Body of pancreas (tissue), 4 donors: ENCODE measurements at places on chromosomes 5 and 9.

- peaks cover 30% of the 10 kb centered on the region for H3K4me1 ChIP-seq
- H3K36me3 ChIP-seq: no peaks in the 10 kb centered on the region
- DNase-seq: no peak
- no peaks in the 10 kb centered on the region for H3K27me3 ChIP-seq
- no peak overlapping the region for H3K27ac ChIP-seq
Observed at GRCh38 chr9:72128526-72128925, 20.7 kb upstream of the GDA start.

DNA sequence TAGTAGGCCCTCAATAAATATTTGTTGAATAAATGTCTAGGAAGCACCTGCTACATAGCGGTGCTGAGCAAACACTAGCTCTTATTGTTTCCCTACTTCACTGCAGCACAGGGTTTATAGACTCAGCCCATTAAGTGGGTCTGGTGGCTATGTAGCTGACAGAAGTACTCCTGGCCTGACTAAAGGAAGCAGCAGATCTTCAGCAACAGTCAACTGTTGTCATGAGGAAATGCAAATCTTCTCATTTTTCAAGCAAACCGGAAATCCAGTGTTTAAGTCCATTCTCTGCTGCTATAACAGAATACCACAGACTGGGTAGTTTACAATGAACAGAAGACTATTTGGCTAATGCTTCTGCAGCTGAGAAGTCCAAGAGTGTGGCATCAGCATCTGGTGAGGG lies 2.8 kb upstream of the TEX10 start:
- H3K4me1 ChIP-seq: peaks cover 13% of the 10 kb centered on the region
- no peak for DNase-seq
- H3K4me3 ChIP-seq: no peak overlapping the region
- H3K27ac ChIP-seq: no peak overlapping the region

DNA sequence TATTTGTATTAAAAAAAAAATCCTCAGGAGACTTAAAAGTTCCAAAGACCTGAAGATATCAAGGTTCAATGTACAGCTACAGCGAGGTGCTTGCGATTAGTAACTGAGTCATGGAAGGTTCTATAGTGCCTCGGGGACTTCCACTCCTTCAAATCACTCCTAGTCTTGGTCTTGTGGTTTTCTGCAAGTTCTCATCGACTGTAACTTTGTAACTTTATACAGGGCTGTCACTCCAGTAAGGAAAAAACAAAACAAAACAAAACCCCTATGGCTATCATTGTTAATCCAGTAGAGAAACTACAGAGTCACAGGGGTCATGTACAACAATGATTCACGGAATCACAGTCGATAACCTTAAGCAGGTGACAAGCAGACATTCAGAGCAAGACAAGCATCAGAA lies 39.8 kb upstream of the SELENOP start:
- H3K4me3 ChIP-seq: no peak overlapping the region
- no peaks in the 10 kb centered on the region for H3K36me3 ChIP-seq
- H3K4me1 ChIP-seq: peaks cover 6% of the 10 kb centered on the region
- no peaks in the 10 kb centered on the region for H3K27me3 ChIP-seq
- no peak overlapping the region for H3K27ac ChIP-seq
- no peak for DNase-seq

GRCh38 chr5:76274571-76274970 lies 128.5 kb upstream of the IQGAP2 start:
- no peaks in the 10 kb centered on the region for H3K27me3 ChIP-seq
- DNase-seq: no peak
- H3K36me3 ChIP-seq: no peaks in the 10 kb centered on the region
- H3K4me3 ChIP-seq: no peak overlapping the region

DNA sequence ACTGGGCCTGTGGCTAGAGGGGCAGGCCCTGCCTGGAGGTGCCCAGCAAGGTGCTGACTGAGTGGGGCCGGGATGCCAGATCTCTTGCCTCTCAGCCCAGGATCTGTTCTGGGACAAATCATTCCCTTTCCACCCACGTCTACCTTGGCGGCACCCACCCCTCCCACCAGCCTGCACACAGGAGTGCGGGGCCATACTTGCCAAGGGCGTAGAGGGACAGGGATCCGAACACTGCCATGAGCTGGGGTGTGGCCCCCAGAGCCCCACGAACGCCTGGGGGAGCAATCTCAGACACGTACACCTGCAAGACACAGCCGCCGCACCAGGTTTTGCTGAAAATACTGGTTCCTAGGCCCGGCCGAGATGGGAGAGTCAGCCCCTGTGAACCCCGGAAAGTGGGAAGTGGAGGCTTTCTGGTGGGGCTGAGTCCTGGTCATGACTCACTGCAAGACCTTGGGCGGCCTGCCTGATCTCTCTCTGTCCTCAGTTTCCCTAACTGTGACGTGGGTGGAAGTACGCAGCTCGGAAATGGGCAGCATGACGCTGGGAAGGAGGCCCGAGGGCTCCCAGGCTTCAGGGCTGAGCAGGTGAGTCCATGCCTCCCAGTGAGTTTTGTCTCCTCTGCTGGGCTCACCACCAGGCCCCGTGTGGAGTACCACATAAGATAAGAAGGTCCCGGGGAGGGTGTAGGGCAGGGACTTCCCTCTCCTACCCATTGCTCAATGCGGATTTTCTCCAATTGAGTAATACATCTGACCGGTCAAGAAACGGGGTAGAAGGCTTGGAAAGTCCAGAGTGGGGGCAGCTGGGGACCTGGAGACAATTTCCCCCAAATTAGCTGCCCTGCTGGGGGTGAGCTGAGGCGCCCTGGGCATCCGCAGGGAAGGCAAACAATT lies 2.6 kb downstream of the SLC2A6 start:
- no peak for DNase-seq
- no peaks in the 10 kb centered on the region for H3K36me3 ChIP-seq
- no peak overlapping the region for H3K27ac ChIP-seq
- peaks cover 19% of the 10 kb centered on the region for H3K4me1 ChIP-seq

GRCh38 chr9:112013266-112013665 lies 116.7 kb downstream of the UGCG start:
- peak overlapping the region; percentile 69 for H3K27ac ChIP-seq
- no peak overlapping the region for H3K4me3 ChIP-seq
- no peaks in the 10 kb centered on the region for H3K27me3 ChIP-seq
- peaks cover 13% of the 10 kb centered on the region for H3K4me1 ChIP-seq
- DNase-seq: no peak

DNA sequence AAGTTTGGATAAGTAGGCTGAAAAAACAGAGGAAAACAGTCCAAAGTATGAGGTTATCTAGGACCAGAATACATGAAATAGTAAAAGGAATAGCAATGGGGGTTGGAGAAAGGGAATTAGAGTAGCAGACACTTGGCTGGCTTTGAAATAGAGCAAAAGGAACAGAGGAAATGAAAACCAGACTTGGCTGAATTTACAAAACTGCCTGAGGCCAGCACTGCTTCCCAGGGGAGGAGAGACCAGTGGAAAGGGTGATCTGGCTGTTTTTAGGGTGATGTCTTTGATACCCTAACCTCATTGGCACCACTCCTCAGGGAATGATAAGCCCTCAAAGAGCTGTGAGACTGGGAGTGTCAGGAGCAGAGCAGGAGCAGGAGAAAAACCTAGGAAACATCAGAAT lies 413.4 kb upstream of the SLC30A5 start:
- DNase-seq: no peak
- peaks cover 14% of the 10 kb centered on the region for H3K4me1 ChIP-seq
- H3K27ac ChIP-seq: no peak overlapping the region
- H3K4me3 ChIP-seq: no peak overlapping the region

DNA sequence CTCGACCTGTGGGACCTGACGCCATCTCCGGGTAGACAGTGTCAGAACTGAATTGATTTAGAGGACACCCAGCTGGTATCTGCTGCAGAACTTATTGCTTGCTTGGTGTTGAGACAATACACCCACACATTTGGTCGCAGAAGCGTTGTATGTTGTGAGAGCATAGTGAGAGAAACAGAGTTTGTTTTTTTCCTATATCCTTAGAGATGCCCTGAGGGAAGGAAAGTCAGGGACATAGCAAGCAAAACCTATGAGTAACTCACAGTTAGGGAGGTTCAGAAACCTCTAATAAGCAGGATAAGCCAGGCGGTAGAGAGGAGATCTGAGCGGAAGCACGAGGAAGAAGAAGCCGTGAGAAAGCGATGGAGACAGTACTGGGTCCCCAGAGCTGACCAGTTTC lies 59.8 kb downstream of the PTCD2 start:
- no peak for DNase-seq
- no peak overlapping the region for H3K4me3 ChIP-seq
- no peaks in the 10 kb centered on the region for H3K36me3 ChIP-seq
- H3K27me3 ChIP-seq: no peaks in the 10 kb centered on the region
- no peaks in the 10 kb centered on the region for H3K4me1 ChIP-seq

GRCh38 chr5:91343916-91344315 lies 39.2 kb downstream of the ARRDC3 start:
- no peak overlapping the region for H3K27ac ChIP-seq
- no peaks in the 10 kb centered on the region for H3K36me3 ChIP-seq
- DNase-seq: no peak
- no peaks in the 10 kb centered on the region for H3K4me1 ChIP-seq

GRCh38 chr9:4066120-4066519 lies 233.7 kb downstream of the GLIS3 start:
- peaks cover 25% of the 10 kb centered on the region for H3K4me1 ChIP-seq
- no peak for DNase-seq
- no peak overlapping the region for H3K27ac ChIP-seq
- H3K27me3 ChIP-seq: no peaks in the 10 kb centered on the region
- no peak overlapping the region for H3K4me3 ChIP-seq

- H3K4me1 ChIP-seq: no peaks in the 10 kb centered on the region
Observed at GRCh38 chr5:7759257-7759871, 91.6 kb downstream of the CFAP90 start.

GRCh38 chr9:70392850-70393249 lies 21.6 kb downstream of the KLF9 start:
- peaks cover 71% of the 10 kb centered on the region for H3K4me1 ChIP-seq
- no peak overlapping the region for H3K4me3 ChIP-seq
- peak overlapping the region; percentile 3 for H3K27ac ChIP-seq
- H3K36me3 ChIP-seq: no peaks in the 10 kb centered on the region
- no peak for DNase-seq
- H3K27me3 ChIP-seq: no peaks in the 10 kb centered on the region

DNA sequence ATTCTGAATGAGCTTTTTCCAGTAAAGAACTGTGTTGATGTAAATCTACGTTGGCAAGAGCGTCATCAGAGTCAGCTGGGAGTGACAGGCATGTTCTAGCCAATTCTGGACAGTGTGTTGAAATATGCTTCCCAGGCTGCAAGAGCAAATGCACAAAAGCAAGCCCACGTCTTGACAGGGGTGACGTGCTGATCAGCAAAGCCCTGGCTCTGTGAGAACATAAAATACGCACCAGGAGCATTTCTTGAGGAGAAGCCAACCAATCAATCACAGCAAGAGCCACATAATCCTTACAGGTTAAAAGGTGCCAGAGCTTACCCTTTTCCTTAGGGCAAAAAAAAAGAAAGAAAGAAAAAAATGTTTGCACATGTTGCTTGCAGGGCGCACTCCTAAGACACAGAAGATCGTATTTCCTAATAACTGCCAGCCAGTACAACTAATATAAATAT lies 148.1 kb downstream of the PDE4D start:
- no peaks in the 10 kb centered on the region for H3K36me3 ChIP-seq
- H3K4me1 ChIP-seq: peaks cover 13% of the 10 kb centered on the region
- H3K4me3 ChIP-seq: no peak overlapping the region
- no peak overlapping the region for H3K27ac ChIP-seq

DNA sequence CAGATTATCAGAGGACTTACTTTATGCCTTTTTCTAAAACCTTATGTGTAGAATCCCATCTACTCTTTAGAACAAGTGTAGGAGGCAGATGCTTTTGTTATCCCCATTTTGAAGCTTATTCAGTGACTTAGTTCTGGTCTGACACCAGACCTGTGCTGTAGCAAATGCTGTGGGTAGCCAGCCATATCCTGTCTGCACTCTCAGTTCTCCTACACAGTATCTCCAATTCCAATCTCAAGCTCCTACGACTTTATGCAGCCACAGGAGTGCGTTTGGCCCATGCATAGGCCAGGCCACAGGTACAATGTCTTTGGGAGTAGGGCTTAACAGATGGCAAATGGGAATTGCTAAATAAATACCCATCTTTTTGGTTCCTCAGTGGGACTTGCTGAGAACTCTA lies 292.6 kb downstream of the MCTP1 start:
- no peak overlapping the region for H3K4me3 ChIP-seq
- H3K36me3 ChIP-seq: no peaks in the 10 kb centered on the region
- no peak overlapping the region for H3K27ac ChIP-seq

DNA sequence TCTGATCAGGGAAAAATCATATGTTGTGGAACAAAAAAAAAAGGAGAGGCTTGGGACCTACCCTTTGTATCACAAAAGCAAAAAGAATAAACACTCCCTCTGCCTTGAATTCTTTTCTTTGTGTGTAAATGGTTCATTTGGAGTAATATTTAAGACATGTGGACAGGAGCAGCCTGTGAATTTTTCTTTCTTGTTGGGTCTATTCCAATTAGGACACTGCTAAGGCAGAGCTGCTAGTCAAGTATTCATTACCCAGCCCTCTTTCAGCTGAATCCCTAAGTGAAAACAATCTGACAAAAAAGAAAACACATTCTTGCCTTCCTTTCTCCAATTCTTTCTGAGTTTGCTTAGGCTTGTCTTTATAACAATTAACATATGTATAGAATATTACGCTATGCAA lies 330.0 kb downstream of the EBF1 start:
- no peak for DNase-seq
- H3K27ac ChIP-seq: no peak overlapping the region
- H3K36me3 ChIP-seq: no peaks in the 10 kb centered on the region
- H3K4me3 ChIP-seq: no peak overlapping the region

GRCh38 chr9:91426123-91426745 lies 2.6 kb upstream of the NFIL3 start:
- H3K4me3 ChIP-seq: no peak overlapping the region
- H3K27me3 ChIP-seq: no peaks in the 10 kb centered on the region
- H3K36me3 ChIP-seq: no peaks in the 10 kb centered on the region
- H3K27ac ChIP-seq: no peak overlapping the region

DNA sequence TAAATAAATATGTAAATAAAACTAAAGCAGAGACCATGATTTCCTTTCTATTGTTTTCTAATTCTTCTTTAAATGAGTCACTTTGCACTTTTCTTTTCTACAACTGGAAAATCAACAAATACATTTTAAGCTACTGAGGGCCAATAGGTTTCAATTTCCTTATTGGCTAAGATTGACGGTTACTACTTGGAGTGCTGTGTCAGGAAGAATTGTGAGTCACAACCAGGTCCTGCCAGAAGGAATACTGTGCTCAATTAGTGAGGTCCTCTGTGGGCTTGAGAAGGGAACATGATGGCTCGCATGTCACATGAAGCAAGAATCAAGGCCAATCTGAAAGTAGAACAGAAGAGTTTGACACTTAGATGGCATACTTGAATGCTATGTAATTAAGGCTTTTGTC lies 110.8 kb downstream of the HMHB1 start:
- H3K36me3 ChIP-seq: no peaks in the 10 kb centered on the region
- no peaks in the 10 kb centered on the region for H3K27me3 ChIP-seq
- no peak overlapping the region for H3K27ac ChIP-seq
- peak; percentile 4 for DNase-seq
